ENCODE measurements at places on chromosomes 4 and X. TPM values are rescaled to one million over a fixed set of nuclear protein-coding genes. Genes with fewer than 3 reads are reported as not detected.

DNA sequence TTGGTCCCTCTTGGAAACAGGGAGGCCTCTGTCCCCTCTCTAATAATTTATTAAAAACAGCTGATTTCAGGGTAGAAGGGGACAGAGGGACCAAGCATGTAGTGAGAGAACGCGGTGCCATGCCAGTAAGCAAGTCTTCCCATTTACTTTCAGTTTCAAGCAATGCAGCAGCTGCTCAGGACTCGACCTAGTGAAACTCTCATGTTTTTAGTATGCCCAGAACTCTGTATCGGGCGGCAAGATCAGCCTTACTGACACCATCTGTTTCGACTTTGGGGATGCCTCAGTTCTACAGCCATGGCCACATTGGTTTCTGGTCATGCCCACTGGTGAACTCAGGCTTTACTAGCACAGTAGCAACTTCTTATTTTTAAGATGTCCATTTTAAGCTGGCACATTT is 40.6 kb downstream of the ZNF81 start:
- no peak overlapping the region for H3K27ac ChIP-seq
- H3K36me3 ChIP-seq = no peaks in the 10 kb centered on the region
- H3K27me3 ChIP-seq = no peaks in the 10 kb centered on the region
- H3K4me1 ChIP-seq = no peaks in the 10 kb centered on the region

Gene BGN
- total RNA-seq = 28.9 TPM

- H3K4me3 ChIP-seq = no peak overlapping the region
- no peaks in the 10 kb centered on the region for H3K27me3 ChIP-seq
- no peaks in the 10 kb centered on the region for H3K36me3 ChIP-seq
- no peak for DNase-seq
- H3K4me1 ChIP-seq = peaks cover 43% of the 10 kb centered on the region
These were observed 109.9 kb upstream of the NAP1L5 start for GRCh38 chr4:88807499-88807898.

DNA sequence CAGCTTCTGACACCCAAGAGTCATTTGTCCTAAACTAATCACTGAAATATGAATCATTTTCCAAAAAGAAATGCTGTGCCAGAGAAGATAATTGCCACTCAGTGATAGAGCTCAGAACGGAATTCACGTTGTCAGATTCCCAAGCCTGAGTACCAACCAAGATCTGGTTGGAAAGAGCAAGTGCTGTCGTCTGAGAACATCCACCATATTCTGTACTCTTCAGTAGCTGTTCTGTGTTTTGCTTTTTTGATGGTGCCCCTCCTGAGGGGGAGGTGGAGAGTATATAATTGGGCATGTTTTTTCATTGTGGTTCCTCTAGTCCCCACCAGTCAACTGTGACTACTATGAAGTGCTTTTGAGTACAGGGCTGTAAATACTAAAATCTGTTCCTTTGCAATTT is 13.2 kb downstream of the RUFY3 start:
- H3K27ac ChIP-seq = peak overlapping the region; percentile 76
- no peak for DNase-seq
- H3K27me3 ChIP-seq = no peaks in the 10 kb centered on the region
- peak overlapping the region; percentile 59 for H3K4me3 ChIP-seq

GRCh38 chr4:57355101-57355665 is 245.0 kb upstream of the IGFBP7 start:
- DNase-seq = no peak
- no peak overlapping the region for H3K27ac ChIP-seq
- H3K27me3 ChIP-seq = no peaks in the 10 kb centered on the region
- no peaks in the 10 kb centered on the region for H3K4me1 ChIP-seq

GRCh38 chr4:101862595-101862994 is 72.1 kb downstream of the BANK1 start:
- H3K36me3 ChIP-seq = no peaks in the 10 kb centered on the region
- H3K4me3 ChIP-seq = no peak overlapping the region
- DNase-seq = no peak
- H3K27me3 ChIP-seq = no peaks in the 10 kb centered on the region

- no peaks in the 10 kb centered on the region for H3K27me3 ChIP-seq
- H3K27ac ChIP-seq = peak overlapping the region; percentile 89
- DNase-seq = no peak
- no peaks in the 10 kb centered on the region for H3K36me3 ChIP-seq
These were observed 418 bp downstream of the TAB3 start for GRCh38 chrX:30888526-30889146.

DNA sequence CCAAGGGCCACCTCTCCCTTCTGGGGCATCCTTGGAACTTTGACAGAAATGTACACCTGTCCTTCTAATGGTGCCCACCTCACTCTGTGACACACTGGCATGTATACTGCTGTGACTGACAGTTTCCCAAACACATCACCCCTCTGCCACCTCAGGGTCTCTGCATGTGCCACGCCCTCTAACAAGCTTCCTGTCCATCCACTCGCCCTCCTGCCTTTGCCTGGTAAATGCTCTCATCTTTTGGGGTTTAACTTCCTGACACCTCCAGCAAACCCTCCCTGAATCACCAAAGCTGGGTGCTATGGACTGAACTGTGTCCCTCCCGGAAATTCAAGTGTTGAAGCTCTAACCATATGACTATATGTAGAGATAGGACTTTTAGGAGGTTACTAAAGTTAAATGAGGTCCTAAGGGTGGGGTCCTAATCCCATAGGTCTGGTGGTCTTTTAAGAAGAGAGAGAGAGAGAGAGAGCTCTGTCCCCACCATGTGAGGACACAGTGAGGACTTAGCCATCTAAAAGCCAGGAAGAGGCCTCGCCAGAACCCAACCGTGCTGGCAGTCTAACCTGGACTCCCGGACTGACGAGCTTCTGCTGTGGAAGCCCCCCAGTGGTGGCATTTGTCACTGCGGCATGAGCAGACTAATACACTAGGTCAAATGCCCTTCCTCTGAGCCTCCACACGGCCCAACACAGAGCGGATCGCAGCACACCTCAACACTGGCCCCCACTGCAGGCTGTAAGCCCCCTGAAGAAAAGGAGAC is 95.6 kb downstream of the AFAP1 start:
- peaks cover 8% of the 10 kb centered on the region for H3K36me3 ChIP-seq
- no peaks in the 10 kb centered on the region for H3K4me1 ChIP-seq
- no peak overlapping the region for H3K27ac ChIP-seq
- DNase-seq = peak; percentile 91
- no peak overlapping the region for H3K4me3 ChIP-seq

Gene CETN2
- 9.3 TPM for total RNA-seq

DNA sequence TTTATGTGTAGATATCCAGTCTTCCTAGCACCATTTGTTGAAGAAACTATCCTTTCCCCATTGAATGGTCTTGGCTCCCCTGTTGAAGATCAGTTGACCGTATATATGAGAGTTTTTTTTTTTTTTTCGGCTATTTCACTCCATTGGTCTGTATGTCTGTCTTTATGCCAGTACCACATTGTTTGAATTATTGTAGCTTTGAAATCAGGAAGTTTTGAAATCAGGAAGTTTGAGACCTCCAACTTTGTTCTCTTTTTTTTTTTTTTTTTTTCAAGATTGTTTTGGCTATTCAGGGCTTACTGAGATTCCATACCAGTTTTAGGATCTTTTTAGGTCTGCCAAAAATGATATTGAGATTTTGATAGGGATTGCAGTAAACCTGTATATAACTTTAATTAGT is 4.3 kb upstream of the SCD5 start:
- DNase-seq = no peak
- no peaks in the 10 kb centered on the region for H3K36me3 ChIP-seq
- H3K4me3 ChIP-seq = no peak overlapping the region
- no peaks in the 10 kb centered on the region for H3K4me1 ChIP-seq
- H3K27me3 ChIP-seq = no peaks in the 10 kb centered on the region
- no peak overlapping the region for H3K27ac ChIP-seq

GRCh38 chr4:149964001-149964796 is 114.0 kb upstream of the DCLK2 start:
- no peaks in the 10 kb centered on the region for H3K4me1 ChIP-seq
- no peaks in the 10 kb centered on the region for H3K36me3 ChIP-seq
- no peak overlapping the region for H3K27ac ChIP-seq
- DNase-seq = no peak
- H3K27me3 ChIP-seq = no peaks in the 10 kb centered on the region
- H3K4me3 ChIP-seq = no peak overlapping the region

Gene TRAPPC11
- total RNA-seq = 59.2 TPM

DNA sequence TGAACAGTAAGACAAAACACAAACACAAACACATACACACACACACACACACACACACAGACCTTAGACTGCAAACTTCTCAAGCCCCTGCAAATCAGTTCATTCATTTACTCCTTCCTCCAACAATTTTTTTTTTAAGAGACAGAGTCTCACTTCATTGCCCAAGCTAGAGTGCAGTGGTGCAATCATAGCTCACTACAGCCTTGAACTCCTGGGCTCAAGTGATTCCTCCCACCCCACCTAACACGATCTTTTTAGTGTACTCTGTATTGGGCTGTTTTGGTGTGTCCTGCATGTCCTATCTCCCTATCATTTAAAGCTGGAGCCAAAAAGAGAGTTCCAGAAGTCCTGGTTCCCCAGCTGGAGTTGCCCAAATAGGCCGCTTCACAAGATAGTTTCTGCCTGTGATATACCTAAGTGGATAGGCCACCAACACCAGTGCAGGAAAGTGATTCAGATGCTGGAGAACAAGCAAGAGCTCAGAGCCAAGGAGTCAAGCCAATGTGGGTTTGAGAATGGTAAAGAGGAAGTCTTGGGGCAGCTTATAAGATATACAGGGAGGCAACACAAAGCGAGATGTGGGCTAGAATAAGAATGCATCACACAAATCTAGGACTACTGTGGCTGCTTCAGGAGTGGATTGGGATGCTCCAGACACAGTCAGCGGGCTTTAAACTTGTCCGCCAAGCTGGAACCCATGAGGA is 85.4 kb upstream of the RAPGEF2 start:
- no peak overlapping the region for H3K4me3 ChIP-seq
- H3K27me3 ChIP-seq = no peaks in the 10 kb centered on the region
- H3K36me3 ChIP-seq = no peaks in the 10 kb centered on the region
- H3K4me1 ChIP-seq = no peaks in the 10 kb centered on the region
- DNase-seq = no peak

Gene PCYT1B
- not detected for total RNA-seq

Gene NOX1
- total RNA-seq = 2.7 TPM

DNA sequence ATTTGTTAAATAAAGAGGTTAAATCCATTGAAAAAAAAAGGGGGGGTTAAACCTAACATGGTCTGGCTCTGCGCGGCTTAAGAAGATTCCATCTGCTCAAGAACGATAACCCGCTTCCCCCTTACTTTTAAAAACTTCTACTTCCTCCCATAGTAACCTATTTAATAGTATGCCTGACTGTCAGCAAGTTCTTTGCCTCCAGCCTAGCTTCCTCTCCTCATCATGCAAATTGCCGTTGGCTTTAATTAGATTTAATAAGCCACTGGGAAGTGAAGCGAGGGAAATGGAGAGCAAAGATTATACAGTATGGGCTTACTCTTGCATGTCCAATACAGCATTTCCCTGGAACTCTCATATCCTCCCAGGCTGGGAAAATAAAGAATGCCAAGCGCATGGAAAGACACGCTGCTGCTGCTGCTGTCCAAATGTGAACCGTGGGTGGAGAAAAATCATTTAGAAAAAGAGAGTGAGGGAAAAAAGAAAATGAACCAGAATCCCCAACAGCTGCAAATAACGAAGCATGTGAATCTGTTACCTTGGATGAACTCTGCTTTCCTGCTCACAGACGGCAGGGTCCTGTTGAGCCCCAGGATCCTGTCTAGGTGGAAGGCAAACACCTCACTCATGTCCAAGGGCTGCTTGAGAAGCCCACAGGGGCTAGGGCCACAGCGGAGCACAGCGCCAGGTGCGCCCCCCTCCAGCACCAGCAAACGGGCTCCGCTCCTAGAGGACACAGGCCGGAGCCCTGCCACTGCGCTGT is 2.7 kb downstream of the GASK1B start:
- H3K4me3 ChIP-seq = peak overlapping the region; percentile 55
- H3K4me1 ChIP-seq = no peaks in the 10 kb centered on the region
- H3K27me3 ChIP-seq = no peaks in the 10 kb centered on the region
- no peaks in the 10 kb centered on the region for H3K36me3 ChIP-seq
- H3K27ac ChIP-seq = peak overlapping the region; percentile 78

Gene CCDC110
- total RNA-seq = not detected

DNA sequence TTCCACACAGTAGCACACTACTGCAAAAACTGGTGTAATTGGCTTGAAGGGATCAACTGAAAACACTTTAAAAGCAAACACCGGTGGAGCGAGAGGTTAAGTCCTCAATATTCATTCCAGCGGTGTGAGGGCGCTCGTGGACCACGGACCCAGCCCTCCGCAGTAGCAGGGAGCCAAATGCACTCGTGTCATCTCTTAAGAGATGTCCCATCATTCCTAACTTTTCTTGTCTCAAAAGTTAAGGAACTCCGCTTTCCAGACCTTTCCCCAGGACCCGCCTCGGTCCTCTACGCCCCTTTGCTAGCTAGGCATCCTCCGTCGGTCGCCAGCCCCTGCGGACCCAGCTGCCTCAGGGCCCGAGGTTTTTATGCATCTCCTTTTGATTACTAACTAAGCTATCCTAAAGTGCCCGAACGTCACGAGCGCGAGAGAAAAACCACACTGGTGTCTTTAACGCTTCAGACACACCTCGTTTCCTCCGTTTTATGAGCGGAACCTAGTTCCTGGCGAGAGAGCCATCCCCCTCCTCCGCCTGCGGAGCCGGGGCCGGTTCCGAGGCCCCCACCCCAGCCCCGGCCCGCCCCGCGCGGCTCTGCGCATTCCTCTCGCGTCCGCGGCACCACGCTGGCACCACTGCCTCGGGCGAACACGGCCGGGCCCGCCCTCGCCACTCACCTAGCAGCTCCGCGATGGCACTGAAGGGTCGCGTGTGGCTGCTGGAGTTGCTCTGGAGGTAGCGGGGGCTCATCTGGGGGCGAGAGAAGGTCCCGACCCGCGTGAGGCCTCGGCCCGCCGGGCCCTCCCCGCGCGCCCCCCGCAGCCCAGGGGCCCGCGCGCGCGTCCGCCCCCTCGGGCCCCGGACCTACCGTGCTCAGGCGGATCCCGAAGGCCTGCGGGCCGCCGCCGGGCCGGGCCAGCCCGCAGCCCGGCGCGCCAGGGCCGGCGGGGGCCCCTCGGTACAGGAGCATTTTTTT is 723 bp downstream of the MORC4 start:
- no peaks in the 10 kb centered on the region for H3K36me3 ChIP-seq
- H3K27ac ChIP-seq = peak overlapping the region; percentile 62
- H3K4me3 ChIP-seq = peak overlapping the region; percentile 67
- DNase-seq = peak; percentile 77
- no peaks in the 10 kb centered on the region for H3K27me3 ChIP-seq

- H3K4me1 ChIP-seq = no peaks in the 10 kb centered on the region
- H3K36me3 ChIP-seq = no peaks in the 10 kb centered on the region
- no peak for DNase-seq
- H3K27me3 ChIP-seq = no peaks in the 10 kb centered on the region
These were observed 394.6 kb upstream of the DMD start for GRCh38 chrX:33605997-33606396.

Gene RTL3
- not detected for total RNA-seq

GRCh38 chr4:6095023-6095752 is 77.0 kb upstream of the C4orf50 start:
- no peak overlapping the region for H3K4me3 ChIP-seq
- H3K36me3 ChIP-seq = no peaks in the 10 kb centered on the region
- DNase-seq = no peak
- no peaks in the 10 kb centered on the region for H3K4me1 ChIP-seq
- no peaks in the 10 kb centered on the region for H3K27me3 ChIP-seq
